ENCODE measurements at places on chromosomes 16 and 17. TPM values are rescaled to one million over a fixed set of nuclear protein-coding genes. Genes with fewer than 3 reads are reported as not detected.

- no peak for DNase-seq
Observed at GRCh38 chr16:55566432-55567175, at the start of gene CAPNS2. Gene CAPNS2 (plus strand): TSS chr16:55566684. CDS start chr16:55566757, 73 bp downstream.

GRCh38 chr17:65522751-65523404 lies 38.6 kb downstream of the AXIN2 start:
- no peak for DNase-seq

- peak; percentile 46 for DNase-seq
Observed at GRCh38 chr16:54193665-54194333, 92.8 kb downstream of the IRX3 start.

- DNase-seq = no peak
Observed at GRCh38 chr16:89700649-89701424, 668 bp downstream of the SPATA2L start.

DNA sequence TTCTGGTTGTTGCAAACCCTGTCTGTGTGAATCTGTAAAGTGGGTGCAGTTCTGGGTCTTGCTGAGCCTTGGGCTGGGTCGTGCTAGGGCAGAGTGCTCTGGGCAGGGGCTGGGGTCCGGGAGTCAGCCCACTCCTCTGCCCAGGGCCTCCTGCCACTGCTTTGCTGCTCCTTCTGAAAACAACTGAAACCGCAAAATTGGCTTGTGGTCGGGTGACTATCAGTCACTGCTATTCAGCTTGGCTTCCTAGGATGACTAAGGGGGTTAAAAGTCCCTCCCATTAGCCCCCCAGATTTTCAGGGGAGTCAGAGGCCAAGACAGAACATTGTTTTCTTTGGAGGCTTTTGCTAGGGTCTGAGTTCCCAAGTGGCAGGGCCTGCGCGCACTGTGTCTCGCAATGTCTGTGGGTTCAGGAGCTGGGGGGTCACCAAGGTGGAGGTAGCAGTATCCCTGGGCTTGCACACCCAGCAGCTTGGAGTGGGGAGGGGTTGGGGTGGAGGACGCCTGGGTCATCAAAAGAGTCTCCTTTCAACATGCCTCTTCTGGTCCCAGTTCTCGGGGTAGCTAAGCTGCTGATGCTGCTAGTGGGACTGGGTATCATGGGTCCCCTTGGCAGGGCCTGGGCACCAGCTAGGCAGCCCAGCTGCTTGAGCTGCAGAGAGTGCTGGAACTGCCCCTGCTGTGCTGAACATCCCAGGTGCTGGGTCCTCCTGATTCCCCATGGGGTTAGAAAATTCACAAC lies 13.5 kb upstream of the TBX21 start:
- DNase-seq = no peak

GRCh38 chr16:47449788-47450187 lies 11.1 kb downstream of the ITFG1 start:
- no peak for DNase-seq

The RRAD gene
- total RNA-seq = 2.7 TPM

The NETO2 gene
- 27.5 TPM for total RNA-seq
